ENCODE measurements at places on chromosomes 1 and 21.

DNA sequence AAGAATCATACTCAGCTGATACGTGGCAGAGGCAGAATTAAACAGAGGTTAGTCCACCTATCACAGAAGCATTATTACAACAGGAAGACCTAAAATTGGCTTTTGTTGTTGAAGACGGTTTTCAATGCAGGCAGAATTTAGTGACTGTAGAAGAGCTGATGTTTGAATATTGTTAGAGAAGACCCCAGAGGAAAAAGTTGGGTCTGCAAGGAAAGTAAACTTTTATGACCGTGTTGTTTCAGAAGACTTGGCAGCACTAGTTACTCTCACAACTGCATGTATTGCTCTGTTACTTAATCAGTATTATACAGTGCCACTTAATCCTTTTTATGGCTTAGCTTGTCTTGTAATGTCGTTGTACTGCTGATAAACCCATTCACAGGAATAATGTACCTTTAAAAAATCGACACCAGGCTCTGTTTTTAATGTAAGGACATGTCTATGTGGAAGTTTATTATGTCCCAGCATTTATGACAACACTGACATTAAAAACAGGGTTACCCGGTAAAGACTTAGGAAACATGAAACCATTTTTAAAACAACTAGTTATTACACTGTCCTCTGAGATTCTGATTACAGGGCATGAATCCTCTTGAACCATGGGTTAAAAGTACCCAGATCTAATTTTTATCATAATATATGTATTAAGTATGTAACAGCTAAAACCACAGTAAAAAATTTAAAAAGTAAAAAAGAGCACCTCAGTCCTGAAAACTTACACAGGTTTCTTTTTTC is 235.4 kb downstream of the TTLL7 start:
- DNase-seq, result no peak

GRCh38 chr1:204080163-204080903 is 7.4 kb downstream of the SOX13 start:
- DNase-seq, result no peak

GRCh38 chr1:160204526-160205241 is 500 bp upstream of the PEA15 start:
- DNase-seq, result no peak

GRCh38 chr1:229121845-229122436 is 149.0 kb upstream of the RAB4A start:
- no peak for DNase-seq

GRCh38 chr1:14165371-14165801 is 433.1 kb upstream of the KAZN start:
- DNase-seq, result no peak

- no peak for DNase-seq
Observed at GRCh38 chr21:45935628-45936027, 45.9 kb upstream of the COL6A1 start.
